ENCODE measurements at places on chromosomes 1 and 21. TPM values are rescaled to one million over a fixed set of nuclear protein-coding genes. Genes with fewer than 3 reads are reported as not detected.

GRCh38 chr1:221559911-221560310, 182.0 kb downstream of the DUSP10 start:
- DNase-seq: no peak

GRCh38 chr1:209692296-209692695, 12.3 kb upstream of the HSD11B1 start:
- DNase-seq: no peak

GRCh38 chr1:99363531-99363930, 99.2 kb downstream of the PLPPR4 start:
- no peak for DNase-seq

GRCh38 chr1:191498318-191498717, 659.9 kb upstream of the RGS18 start:
- DNase-seq: no peak

- DNase-seq: no peak
These were observed 24.0 kb upstream of the SAMD13 start for GRCh38 chr1:84277343-84278059.

- DNase-seq: no peak
These were observed 51.5 kb upstream of the GCLM start for GRCh38 chr1:93960641-93961147.

- peak; percentile 61 for DNase-seq
These were observed 1.1 kb upstream of the LCK start for GRCh38 chr1:32249831-32250525.

DNA sequence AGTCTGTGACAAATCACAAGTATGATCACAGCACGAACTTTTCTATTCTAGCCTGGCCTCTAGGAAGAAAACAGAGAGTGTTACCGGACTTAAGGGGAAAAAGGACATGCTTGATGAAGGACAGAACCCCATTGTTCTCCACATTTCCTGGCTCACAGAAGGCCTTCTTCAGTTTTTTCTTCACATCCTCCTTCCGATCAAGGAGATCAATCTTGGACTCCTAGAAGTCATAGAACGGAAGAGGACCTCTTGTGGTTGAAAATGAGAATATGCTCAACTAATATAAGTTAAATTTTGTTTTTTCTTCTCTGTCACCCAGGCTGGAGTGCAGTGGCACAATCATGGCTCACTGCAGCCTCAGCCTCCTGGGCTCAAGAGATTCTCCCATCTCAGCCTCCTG, 30.3 kb downstream of the YARS1 start:
- DNase-seq: no peak

Gene AGRN
- 311 TPM for total RNA-seq

Gene BGLAP
- 3.0 TPM for total RNA-seq
